ENCODE measurements at places on chromosomes 5 and 9.

DNA sequence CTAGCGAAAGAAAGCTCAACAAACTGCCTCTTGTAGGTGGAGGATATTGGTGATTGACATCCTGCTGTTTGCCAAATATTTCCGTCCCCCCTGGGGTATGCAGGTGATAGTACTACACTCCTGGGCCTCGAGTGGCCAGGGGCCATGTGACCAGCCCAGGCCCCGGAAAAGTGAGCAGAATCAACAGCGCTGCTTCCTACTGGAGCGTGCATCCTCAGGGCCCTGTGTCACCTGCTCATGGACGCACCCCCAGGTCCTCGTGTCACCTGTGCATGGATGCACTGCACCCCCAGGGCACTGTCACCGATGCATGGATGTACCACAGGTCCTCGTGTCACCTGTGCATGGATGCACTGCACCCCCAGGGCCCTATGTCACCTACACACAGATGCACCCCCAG lies 43.8 kb downstream of the ADAMTS16 start:
- DNase-seq = no peak

- no peak for DNase-seq
Measured at GRCh38 chr5:17282283-17283120, 65.1 kb downstream of the BASP1 start.

DNA sequence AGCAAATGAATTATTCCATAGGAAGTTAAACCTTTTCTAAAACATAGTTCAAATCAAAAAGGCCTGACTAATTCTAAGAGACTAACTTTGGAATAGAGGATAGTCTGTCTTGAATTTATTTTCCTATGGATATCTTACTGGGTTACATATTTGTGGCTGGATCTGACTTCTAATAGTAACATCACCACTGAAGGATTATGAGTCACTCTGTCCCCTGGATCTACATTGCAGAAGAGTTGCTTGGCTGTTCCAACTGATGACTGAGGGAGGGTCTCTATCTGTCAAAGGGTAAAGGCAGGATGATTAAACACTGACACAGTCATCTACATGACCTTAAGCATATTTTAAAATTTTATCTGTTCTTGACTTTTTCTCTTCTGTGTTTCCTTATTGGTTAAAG lies 119.6 kb upstream of the FST start:
- DNase-seq = peak; percentile 40

DNA sequence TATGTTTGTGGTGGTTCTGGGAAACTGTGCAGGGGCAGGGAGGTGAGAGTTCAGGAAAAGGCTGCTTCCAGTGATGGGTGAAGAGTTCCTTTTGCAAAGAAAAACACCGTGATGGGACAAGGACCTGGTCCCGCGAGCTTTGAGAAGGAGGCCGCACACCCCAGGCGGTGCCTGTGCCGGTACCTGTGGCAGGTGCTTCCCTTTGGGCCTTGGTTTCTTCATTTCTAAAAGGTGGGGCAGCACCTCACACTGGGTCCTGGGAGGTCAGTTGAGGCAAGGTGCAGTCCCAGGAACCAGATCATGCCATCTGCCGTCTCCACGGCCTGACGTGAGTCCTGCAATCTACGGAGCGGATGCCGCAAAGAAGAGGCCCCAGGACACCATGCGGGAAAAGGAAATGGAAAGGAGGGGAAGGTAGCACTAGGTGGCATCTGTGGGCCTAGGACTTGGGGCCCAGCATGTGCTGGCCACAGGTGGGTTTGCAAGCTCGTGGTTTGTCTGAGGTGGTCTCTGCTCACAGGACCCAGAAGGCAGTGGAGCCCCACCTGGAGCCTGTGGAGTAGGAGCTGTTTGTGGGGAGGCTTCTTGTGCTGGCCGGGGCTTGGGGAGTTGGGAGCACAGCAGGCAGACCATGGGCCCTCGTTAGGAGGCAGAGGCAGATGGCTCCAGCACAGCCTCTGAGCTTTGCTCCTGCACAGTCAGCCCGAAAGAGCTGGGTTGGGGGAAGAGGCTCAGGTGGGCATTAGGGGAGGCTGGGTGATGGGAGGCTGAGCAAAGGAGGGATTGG lies 131.6 kb downstream of the CACNA1B start:
- no peak for DNase-seq

- DNase-seq = peak; percentile 33
Measured at GRCh38 chr9:121350993-121351561, 19.0 kb downstream of the STOM start.

DNA sequence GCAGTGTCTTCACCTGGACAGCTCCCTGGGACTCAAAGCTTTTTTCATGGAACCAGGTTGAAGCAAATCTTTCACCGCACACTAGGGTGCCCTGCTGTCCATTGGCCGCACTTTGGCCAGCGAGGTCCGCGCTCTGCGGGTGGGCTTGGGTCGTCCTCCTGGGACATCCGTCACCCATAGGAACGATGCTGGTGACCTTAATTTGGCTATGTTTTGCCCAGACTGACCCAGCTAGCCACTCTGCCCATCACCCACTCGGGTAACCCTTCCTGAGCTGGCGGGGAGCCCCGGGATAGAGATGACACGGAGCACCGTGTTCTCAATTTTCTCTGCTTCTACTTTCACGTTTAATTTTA lies 25.9 kb downstream of the ZDHHC11B start:
- DNase-seq = no peak

GRCh38 chr9:18343784-18344183 lies 130.2 kb upstream of the ADAMTSL1 start:
- DNase-seq = no peak

DNA sequence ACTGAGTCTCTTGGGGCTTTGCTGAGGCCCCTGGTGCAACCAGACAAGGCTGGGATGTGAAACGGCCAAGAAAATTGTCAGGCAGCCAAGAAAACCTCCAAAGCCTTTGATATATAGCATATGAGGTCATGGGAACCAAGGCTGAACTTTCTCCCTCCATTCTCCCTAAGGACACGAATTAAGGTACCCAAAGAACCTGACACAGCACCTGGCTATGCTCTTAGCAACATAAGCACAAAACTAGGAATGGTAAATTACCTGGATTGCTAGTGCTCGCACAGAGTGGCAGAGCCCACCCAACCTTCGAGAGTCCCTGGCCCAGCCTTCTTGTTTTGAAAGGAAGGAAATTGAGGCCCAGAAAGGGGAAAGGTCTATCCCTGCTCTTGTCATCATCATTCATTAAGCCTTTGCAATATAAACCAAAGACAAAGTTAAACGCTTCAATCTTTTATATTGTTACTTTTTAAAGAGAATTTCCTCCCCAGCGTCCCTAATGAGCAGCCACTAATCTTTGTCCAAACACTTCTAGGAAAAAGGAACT lies 220.0 kb upstream of the NR4A3 start:
- no peak for DNase-seq

- no peak for DNase-seq
Measured at GRCh38 chr9:21470126-21470525, 12.0 kb downstream of the IFNE start.

DNA sequence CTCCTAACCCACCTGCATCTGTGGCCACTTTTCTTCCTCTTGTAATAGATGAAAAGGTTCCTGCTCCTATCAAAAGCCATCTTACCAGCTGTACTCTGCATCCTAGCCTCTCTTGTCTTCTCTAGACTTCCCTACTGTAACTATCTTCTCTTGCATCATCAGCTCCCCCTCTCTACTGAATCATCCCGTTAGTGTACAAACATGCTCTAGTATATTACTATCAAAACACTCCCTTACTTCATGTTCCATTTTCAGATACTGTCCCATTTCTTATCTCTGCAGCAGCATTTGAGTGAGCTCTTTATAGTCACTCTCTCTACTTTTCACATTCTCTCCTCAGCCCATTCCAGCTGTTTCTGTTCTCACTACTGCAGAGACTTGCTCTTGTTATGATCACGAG lies 2.8 kb downstream of the SRA1 start:
- peak; percentile 62 for DNase-seq

DNA sequence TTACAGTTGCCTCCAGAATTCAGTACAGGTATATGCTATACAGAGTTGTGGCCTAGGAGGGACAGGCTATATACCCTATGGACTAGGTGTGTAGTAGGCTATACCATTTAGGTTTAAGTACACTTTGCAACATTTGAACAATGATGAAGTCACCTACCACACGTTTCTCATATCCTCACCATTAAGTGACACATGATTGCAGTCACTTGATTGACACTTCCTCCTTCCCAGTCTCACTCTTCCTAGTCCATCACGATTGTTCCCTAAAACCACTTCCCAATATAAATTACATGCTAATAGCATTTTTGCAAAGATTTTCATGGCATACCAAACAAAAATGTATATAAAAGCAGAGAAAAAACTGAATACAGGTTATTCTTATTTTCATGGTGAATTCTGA lies 312.2 kb downstream of the EPB41L4A start:
- peak; percentile 42 for DNase-seq

- DNase-seq = no peak
Measured at GRCh38 chr9:93156475-93157008, 22.5 kb upstream of the NINJ1 start.

- no peak for DNase-seq
Measured at GRCh38 chr5:138837160-138837559, 38.0 kb downstream of the LRRTM2 start.

- no peak for DNase-seq
Measured at GRCh38 chr9:126699401-126699881, 85.7 kb downstream of the LMX1B start.

GRCh38 chr5:175623088-175623487 lies 34.8 kb upstream of the HRH2 start:
- DNase-seq = no peak

GRCh38 chr5:83253720-83254119 lies 176.4 kb downstream of the XRCC4 start:
- no peak for DNase-seq

DNA sequence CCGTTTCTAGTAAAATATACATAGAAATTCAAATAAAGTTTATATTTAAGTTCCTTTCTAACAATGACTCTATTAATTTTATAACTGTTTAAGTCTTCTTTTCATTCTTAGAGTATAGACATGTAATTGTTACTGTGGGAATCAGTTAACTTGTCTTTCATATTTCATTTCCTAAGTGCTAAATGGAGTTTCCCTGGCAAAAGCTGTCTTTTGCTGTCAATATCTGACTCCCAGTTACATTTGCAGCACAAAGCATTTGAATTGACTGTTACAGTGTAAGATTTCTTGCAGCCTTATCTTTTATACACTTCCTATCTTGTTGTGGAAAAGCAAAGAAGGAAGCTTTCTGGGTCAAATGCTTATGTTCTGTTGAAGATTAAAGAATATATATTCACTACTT lies 1026.3 kb downstream of the CDH9 start:
- no peak for DNase-seq

DNA sequence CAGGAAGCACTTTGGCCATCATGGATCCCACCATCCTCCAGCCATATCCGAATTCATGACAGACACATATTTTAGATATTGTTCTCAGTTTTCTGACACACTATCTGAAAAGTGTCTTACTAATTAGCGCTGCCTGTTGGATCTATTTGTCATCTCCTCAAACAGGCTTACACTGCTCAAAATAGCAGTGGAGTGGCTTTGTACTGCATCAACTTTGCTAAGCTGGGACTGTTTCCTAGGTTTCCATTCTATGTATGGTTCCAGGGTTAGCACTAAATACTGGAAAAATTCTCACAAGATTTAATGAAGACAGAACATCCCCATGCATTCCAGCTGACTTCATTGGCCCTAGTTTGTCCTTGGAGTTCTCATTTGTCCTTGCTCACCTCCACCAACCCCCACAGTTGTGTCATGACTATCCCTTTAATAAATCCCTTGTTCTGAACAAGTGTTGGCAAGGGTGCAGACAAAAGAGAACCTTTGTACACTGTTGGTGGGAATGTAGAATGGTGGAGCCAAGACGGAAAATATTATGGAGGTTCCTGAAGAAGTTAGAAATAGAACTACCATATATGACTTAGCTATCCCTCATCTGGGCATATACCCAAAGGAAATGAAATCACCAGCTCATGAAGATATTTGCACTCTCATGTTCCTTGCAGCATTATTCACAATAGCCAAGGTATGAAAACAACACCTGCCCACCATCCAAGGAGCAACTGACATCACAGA lies 136.5 kb upstream of the RAI14 start:
- DNase-seq = peak; percentile 26

DNA sequence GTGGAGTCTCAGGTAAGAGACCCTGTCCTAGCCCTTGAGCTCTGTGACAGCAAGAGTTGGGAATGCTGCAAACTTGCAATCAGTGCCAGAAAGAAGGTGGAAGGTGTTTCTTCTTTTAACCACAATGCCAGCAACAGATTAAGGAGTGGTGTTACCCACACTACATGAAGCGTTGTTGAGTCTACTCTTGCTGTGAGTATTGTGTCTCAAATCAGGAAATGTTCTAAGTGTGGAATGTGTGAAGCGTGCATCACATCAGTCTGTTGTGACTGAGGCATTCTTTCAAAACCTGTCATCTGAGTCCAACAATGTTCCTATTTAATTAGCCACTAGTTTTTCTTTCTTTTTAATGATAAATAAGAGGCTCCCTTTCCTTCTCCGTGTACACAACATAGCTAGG lies 2.9 kb upstream of the LURAP1L start:
- DNase-seq = peak; percentile 66

DNA sequence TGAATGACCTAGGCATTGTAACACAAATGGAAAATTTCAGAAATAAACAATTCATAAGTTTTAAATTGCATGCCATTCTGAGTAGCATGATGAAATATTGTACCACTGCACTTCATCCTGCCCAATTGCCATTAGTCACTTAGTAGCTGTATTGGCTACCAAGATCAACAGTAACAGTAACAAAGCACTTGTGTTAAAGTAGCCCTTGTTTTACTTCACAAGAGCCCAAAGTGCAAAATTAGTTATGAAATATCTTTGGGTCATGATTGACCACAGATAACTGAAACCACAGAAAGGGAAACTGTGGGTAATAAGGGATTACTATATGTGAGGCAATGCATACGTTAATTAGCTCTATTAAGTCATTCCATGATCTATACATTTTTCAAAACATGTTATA lies 33.3 kb upstream of the RORB start:
- DNase-seq = no peak

- no peak for DNase-seq
Measured at GRCh38 chr9:78972303-78972999, 599.3 kb upstream of the TLE4 start.

DNA sequence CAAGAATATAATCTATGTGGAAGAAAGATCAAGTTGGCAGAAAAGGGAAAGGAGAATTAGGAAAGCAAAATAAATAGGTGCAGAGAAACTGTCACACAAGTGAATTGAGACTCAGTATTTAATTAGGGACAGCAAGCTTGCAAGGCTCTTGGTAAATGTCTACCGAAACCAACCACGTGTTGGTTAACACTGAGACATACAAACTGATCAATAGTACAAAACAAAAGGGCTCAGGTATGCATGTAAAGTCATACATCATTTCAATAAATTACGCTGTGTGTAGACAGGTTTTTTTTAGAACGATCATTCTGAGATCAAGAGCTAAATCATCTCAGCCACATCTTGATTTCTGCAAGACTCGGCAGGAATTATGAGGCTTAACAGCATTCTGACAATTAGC lies 225.4 kb downstream of the EBF1 start:
- DNase-seq = no peak
